Amniotic stem cell (primary cell): ENCODE measurements at places on chromosomes 12 and 14.

GRCh38 chr14:58072288-58073071 lies 79.5 kb downstream of the ARMH4 start:
- no peak for DNase-seq

GRCh38 chr12:76927170-76927784 lies 48.5 kb upstream of the CSRP2 start:
- no peak for DNase-seq

DNA sequence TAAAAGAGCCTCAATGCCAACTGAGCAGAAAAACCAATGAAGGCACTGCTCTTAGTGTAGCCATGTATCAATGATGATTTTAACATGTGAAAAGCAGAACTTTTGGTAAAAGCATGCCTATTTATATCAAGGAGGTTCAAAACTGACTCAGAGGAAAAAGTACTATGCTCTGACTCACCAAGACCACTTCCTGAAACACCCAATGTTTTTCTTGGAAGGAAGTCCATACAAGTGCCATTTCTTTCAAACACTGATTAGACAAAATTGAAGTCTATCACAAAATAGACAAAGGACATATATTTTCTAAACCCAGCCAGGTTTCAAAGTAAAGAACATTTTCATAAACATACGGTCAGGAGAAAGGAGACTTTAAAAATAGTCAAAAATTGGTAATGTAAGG lies 88.6 kb downstream of the EPS8 start:
- DNase-seq, result peak; percentile 70

- DNase-seq, result no peak
Observed at GRCh38 chr12:19088606-19089005, 40.9 kb upstream of the PLEKHA5 start.

DNA sequence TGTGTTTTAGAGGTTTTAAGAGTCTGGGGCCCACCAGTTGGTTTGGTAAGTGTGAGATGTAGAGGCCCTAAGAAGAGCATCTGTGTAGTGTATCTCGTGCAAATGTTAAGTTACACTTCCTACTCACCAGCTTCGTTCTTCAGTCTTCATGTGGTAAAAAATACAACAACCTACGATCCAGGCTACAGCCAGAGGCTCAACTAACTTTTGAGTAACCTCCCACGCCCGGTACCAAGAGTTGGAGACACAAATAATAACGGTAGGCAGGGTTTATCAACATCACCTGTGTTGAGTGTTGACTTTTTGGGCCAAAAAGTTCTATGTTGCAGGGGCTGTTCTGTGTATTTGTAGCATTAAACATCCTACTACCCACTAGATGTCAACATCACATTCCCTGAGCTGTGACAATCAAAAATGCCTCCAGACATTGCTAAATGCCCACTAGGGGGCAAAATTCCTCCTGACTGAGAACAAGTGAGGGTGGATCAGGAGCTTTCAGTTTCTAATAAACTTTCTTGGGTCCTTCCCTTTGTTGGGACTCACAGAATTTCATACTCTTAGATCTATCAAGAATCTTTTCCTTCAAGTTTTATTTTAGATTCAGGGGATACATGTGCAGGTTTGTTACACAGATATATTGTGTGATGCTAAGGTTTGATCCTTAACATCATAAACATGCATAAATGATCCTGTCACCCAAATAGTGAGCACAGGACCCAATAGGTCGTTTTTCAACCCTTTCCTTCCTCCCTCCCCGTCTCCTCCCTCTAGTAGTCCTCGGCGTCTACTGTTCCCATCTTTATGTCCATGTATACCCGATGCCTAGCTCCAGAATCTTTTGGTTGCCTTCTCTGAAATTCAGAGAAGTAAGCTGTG lies 94.7 kb downstream of the SLC2A13 start:
- DNase-seq, result peak; percentile 76
